ENCODE measurements at places on chromosomes 16 and 17.

GRCh38 chr16:12173121-12173520, 196.6 kb downstream of the SNX29 start:
- no peak for DNase-seq

DNA sequence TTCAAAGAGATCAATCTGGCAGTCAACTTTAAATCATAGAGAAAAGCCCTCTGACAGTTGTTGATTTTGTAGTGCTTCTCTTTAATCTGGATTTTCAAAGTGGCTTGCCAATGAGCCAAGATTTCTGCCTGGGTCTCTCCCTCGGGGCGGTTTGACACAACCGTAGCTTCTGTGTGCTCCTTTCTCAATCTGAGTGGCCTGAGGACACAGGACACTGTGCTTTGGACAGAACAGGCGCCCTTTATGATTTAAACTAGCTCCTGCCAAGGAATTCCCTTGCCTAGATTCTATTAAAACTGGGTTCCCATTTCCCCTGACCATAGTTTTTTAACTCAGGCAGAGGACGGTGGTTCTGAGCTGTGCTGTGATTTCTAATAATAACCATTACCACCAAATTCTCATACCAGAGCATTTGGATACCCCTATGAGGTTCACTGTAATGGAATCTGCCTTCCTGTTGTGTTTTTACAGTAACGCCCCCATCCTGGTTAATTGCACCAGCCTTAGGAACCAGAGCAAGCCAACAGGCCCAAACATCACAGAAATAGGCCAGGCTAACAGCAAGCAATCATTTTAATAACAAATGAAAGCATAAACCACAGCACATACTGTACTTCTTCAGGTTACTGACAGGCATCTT, 4.0 kb downstream of the ZFHX3 start:
- DNase-seq, result no peak

- no peak for DNase-seq
Measured at GRCh38 chr17:28528327-28529012, 22.3 kb downstream of the FOXN1 start.

DNA sequence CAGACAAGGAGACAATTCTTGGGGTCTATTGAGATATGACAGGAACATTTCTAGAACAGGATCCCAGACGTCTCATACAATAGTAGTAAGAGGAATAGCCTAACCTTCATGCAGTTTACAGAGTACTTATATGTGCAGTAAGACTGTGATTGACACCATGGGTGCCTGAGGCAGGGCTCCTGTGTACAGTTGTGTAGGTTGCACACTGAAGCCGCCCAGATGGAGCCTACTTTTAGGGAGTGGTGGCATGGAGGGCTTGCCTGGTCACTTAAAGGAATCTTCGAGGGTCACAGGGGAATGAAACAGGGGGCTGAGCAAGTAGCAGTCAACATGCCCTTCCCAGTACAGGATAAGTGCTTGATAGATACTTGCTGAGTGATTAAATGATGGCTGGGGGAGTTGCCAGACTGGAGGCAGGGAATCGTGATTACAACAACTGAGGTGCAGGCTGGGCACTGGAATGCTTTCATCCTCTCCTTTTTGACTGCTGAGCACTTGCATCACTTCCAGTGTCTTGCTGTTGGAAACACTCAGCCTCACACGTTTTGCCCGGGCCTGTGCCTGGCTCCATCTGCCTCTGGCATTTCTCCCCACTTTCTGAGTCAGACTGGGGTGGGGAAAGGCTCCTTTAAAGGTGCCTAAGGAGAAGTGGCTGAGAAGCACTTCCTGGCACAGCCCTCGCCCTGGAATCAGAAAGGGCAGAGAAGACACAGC, 71.0 kb downstream of the COPRS start:
- DNase-seq, result no peak

- no peak for DNase-seq
Measured at GRCh38 chr16:83603723-83604570, 203.8 kb upstream of the HSBP1 start.

DNA sequence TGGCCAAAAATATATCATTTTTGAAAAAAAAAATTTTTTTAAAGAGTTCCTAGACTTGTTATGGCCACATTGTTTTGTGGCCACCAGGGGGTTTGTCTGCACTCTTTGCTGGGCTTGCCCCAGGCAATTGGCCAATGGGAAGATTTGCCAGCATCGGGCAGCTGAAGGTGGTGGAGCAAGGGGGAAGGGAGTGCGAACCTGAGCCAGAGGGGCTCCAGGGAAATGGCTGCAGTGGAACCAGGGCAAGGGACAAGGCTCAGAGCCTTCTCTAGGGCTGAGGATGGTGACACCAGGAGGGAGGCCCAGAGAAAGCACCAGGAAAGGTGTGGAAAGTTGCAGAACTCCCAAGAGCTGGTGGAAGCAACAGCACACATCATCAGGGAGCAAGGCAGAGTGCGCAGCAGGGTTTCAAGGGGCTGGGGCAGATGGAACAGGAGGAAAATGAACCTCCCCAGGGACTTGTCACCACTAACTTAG, 15.5 kb upstream of the CMIP start:
- DNase-seq, result no peak
